Colonic mucosa (tissue), 4 donors: ENCODE measurements at places on chromosomes 2 and 18.

DNA sequence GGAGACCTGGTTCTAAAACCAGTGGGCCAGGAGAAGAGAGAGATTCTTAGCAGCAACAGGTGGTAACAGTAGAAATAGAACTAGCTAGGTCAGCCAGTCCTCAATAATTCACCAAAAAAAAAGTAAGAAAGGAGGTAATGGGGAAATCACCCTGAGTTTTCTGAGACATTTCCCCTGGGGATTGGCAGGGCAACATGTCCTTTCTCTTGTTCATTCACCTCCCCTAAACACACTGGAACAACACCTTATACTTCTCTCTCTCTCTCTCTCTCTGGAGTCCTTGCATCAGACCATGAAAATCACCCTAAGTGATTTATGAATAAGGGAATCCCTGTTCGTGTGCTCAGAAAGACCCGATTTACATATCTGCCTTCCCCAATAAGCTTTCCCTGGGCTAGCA is 64.8 kb downstream of the COX7A2L start:
- no peak for DNase-seq

- DNase-seq: peak; percentile 33
Observed at GRCh38 chr2:239274391-239275043, 126.3 kb downstream of the HDAC4 start.

DNA sequence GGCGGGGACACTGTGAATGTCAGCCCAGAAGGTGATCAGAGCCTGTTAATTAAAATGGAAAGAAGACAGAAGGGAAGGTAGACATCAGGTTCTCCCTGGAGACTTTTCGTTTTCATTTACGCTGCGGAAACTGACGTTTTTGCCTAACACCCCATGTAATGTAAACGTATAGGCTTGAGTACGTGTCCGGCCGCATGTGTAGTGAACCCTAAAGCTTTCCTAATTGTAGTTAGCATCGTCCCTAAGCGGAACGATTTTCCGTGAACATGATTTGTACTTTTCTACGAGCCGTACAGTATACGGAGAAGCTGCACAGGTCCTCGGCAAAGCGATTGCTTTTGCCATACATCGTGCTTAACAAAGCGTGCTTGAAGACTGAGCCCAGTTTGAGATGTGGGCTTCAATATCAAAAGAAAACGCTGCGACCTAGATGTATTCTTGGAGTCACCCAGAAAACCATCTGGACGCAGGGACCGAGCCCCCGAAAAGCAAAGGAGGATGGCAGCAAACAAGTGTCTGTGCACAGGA is 284 bp downstream of the TIMM21 start:
- DNase-seq: no peak

DNA sequence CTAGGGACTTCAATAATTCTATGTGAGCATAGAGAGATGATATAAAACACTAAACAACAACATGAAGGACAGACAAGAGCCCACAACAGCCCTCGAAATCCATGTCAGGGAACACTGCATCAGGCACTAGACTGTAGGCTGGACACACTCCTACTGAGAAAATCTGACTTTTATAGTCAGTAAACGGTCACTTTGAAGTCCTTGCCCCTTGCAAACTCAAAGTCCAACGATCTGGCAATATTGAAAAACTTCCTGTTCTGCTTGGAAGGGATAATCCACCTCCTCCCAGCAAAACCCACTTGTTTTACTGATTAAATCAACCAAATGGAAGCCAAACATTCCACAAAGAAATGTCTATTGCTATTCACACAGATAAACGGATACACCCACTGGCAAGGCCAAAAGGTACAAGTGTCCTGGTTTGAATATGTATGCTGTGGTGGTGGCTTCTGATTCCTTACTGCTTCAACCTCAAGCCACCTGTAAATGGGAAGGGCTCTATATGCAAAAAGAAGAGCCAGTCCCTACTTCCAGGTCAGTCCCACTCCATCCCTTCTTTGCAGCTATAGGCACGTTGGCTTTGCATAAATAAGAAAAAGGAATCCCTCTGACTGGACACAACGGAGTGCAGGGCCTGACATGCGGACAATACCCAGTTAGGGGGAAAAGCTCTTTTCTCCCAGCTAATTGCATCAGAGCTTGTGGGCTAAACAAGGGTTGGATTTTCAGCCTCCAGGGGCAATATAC is 56.6 kb downstream of the STK39 start:
- DNase-seq: peak; percentile 61

GRCh38 chr2:132690664-132691303 is 20.8 kb upstream of the LYPD1 start:
- DNase-seq: no peak

DNA sequence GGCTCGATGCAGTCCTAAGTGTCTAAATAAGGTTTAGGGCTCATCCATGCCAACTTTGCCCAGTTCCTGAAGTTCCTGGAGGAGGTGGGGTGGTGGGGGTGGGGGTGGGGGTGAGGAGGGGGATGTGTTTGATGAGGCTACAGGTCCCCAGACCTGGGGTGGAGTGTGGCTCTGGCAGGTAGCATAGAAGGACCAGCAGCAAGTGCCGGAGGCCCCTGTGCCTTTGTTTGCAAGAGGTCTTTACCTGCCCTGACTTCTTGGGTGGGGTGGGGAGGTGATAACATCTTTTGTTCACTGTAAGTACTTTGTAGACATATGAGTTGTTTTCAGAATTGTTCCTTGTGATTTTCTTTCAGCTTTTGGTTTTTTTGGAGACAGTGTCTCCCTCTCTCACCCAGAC is 10.0 kb downstream of the SH3BP4 start:
- no peak for DNase-seq

- DNase-seq: no peak
Observed at GRCh38 chr18:75517286-75517685, 89.8 kb upstream of the SMIM21 start.

DNA sequence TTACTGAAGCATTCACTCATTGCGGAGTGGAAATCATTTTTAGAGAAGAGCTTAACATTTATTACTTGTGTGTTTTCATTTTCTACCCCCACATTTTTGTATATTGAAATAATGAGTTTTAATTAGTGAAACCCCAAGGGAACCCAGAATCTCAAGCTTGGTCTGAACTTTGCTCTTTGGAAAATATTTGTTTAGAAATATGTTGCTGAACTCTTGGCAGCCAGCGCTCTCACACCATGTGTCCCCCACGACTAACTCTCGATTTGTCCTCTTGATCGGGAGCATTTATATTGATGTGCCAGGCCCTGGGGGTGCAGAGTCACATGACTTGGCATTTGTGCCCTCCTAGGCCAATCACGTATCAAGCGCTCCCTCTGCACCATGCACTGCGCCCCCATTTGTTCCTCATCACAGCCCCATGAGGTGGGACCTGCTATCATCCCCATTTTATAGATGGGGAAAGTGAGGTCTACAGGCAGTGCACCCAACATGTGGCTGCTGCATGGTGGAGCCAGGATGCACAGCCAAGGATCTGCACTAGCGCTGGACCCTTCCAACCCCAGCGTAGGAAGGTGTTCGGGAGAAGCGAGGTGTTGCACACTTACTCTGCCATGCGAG is 149.7 kb downstream of the NCK2 start:
- no peak for DNase-seq

DNA sequence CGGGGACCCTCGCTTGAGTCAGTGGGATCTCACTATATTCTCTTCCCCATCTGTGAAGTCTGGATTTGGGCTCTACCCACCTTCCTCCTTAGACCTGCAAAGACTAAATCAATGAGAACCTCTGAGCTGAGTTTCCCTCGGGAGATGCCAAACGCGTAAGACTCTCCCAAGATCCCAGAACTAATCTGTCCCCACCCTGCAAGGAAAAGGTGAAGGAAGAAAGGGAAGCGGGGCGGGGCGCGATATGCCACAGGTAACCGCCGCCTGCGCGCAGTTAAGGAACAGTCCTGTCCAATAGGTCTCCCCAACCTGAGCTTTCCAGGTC is 780 bp downstream of the SRD5A2 start:
- no peak for DNase-seq

GRCh38 chr2:8333177-8333831 is 348.6 kb upstream of the ID2 start:
- DNase-seq: no peak

DNA sequence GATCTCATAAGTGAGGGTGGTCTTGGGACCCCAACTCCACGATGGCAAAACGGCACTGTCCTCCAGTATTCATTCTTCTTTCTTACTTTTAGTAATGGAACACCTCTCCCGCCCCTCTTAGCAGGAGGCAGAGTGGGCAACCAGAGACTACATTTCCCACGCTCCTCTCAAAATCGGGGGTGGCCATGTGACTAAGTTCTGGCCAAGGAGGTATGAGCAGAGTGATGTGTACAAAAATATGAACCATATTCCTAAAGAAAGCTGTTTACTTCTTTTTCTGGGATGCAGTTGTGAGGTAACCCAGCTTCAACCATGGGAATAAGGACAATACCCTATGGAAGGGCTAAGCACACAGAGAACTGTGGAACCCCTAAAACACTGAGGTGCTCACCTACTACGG is 12.8 kb downstream of the REV1 start:
- no peak for DNase-seq

DNA sequence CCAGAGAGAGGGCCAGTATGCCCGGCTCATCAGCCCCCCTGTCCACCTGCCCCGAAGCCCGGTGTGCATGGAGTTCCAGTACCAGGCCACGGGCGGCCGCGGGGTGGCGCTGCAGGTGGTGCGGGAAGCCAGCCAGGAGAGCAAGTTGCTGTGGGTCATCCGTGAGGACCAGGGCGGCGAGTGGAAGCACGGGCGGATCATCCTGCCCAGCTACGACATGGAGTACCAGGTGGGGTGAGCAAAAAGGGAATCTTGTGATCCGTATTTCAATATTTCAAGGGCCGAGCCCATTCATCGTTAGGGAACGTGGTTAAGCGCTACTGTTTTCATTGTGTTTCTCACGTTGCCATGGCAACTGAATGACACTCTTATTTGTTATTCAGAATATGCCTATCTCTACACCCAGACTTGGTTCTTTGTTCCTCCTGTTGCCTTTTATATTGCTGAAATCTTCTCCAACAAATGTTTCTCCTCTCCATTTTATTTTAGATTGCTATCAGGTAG is 81.5 kb downstream of the NRP2 start:
- peak; percentile 74 for DNase-seq

- no peak for DNase-seq
Observed at GRCh38 chr18:39845106-39845505, 2109.9 kb upstream of the PIK3C3 start.

- no peak for DNase-seq
Observed at GRCh38 chr2:53432936-53433335, 334.7 kb upstream of the CHAC2 start.

- DNase-seq: no peak
Observed at GRCh38 chr2:207792244-207792785, 22.6 kb upstream of the FZD5 start.

- no peak for DNase-seq
Observed at GRCh38 chr18:8703092-8703709, 2.2 kb upstream of the MTCL1 start.

DNA sequence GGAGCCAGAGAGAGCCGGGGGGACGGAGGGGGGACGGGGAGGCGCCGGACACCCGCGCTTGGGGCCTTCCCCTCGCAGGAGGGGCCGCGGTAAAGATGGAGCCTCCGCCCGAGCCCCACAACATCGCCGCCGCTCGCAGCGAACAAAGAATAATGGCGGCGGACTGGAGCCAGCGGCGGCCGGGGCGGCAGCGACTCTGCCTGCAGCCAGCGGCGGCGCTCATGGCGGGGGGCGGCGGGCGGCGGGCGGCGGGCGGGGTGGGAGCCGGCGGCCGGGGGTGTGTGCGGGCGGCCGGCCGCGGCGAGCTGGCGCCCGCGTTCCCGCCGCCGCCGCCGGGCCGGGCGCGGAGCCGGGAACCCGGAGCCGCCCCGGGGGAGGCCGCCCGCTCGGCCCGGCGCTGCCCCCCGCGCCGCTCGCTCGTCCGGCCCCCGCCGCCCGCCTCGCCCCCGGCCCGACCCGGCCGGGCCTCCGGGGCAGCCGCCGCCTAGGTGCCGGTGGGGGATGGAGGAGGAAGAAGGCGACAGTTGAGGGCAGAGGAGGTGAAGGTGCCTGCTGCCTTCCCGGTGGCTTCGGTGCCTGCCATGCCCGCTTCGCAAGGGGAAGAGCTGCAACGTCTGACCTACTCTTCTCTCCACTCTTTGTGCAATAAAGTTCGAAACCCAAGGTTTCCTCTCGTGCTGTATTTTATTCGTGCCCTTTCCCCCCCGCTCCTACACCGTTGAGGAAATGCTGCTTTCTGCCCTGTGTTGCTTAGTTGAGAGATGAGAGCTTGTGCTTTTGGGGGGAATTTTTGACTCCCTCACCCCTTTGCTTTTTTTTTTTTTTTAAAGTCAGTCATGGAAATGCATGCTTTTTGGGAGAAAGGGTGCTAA is 634 bp downstream of the CREB1 start:
- peak; percentile 58 for DNase-seq

GRCh38 chr2:160114020-160114419 is 51.6 kb upstream of the PLA2R1 start:
- DNase-seq: no peak

- no peak for DNase-seq
Observed at GRCh38 chr18:4450065-4450658, 4.9 kb downstream of the DLGAP1 start.

DNA sequence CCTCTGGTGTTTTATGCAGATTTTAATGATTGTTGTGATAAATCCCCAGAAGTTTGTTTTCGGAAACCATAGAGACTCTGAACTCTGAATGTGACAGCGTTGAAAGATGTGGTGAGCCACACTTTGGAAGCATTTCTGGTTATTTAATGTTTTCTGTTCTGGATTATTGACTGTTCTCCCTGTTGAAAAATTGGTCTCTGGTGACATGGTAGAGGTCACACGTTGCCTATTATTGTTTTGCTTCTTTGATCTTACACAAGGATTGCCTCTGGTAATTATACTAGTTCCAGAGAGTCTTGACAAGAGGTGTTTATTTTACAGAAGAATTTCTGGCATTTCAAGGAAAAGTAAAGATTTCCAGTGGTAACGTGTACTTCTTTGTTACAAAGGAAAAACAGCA is 127.1 kb downstream of the GREB1L start:
- DNase-seq: no peak

DNA sequence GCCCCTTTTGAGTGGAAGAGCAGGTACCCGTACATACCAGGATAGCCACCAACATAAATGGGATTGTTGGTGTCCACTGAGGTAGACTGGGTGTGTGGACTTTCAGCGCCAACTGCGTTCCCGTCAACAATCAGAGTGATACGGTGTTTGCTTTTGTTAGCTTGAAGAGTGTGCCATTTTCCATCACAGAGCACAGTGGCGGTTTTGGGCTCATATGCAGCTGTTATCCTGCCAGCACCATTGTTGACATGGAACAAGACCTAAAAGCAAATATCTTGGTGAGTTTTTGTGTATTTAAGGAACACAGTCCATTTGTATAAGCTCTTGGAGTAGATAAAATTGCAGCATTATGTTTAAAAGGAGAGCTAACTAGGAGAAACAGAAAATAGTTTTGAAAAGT is 174.5 kb downstream of the LAMA1 start:
- no peak for DNase-seq

GRCh38 chr2:11589316-11589940 is 55.6 kb downstream of the GREB1 start:
- DNase-seq: no peak

GRCh38 chr18:78523850-78524249 is 455.8 kb upstream of the SALL3 start:
- no peak for DNase-seq

DNA sequence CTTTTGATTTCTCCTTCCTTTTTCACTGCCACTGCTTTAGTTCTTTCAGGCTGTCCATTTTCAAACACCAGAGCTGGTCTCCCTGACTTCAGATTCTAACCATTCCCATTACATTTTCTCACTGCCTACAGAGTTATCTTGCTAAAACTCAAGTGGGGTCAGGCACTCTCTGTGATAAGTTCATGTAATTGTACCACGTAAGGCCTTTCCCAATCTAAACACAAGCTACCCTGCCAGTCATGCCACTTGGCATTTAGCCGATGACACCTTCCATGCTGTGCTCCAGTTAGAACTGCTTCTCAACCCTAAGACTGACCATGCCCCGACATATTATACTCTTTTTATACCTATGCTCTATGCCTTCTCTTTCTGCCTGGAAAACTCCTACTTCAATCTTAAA is 592.4 kb downstream of the DPP10 start:
- no peak for DNase-seq
